ENCODE measurements at places on chromosomes 1 and 21.

DNA sequence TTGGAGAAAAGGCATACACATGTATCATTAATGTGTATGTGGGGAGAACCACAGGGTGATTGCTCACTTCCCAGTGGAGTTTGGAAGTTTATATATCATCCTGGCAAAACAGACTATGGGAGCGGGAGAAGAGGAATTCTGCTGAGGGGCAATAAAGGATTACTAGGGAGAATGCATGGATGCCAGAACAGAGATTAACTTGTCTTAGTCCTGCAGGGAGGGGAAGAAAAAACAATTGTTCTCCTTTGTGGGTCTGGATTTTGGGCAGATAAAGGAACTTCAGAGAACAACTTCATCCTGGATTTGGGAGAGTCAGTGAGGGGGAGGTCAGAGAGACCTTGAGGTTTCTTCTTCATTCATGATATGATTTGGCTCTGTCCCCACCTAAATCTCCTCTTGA, 55.9 kb upstream of the SOX13 start:
- no peak for DNase-seq

GRCh38 chr1:64223329-64224151, 20.1 kb downstream of the UBE2U start:
- DNase-seq = no peak

GRCh38 chr1:65174585-65174984, 26.6 kb downstream of the AK4 start:
- no peak for DNase-seq

GRCh38 chr1:14106126-14106525, 406.1 kb downstream of the PRDM2 start:
- no peak for DNase-seq
